ENCODE measurements at places on chromosomes 13 and 19. TPM values are rescaled to one million over a fixed set of nuclear protein-coding genes. Genes with fewer than 3 reads are reported as not detected.

- no peak for DNase-seq
Observed at GRCh38 chr19:47768604-47769003, 9.9 kb upstream of the SELENOW start.

DNA sequence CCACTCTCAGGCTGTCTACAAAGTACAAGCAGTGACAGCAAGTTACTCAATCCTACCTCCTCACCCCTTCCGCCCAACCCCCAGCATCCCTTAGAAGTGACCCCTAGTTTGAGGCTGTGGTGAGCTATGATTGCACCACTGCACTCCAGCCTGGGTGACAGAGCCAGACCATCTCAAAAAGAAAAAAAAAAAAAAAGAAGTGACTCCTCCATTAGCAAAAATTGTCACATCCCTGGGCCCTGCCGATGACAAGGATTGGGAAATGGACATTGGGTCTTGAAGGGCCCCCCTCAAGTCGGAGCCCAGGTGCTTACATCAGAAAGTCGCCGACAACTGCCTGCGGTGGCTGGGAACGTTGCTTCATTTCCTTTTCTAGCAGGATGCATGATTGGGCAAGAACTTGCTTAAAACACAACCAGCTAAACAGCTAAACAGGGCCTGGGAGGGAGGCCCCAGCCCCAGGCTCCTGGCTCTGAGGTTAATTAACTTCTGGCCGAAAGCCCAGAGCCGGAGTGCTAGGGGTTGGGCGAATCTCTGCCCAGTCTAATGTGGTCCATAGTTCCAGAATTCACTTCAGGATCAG is 15.3 kb downstream of the RAB3D start:
- peak; percentile 47 for DNase-seq

GRCh38 chr19:29442094-29442493 is 83.7 kb upstream of the VSTM2B start:
- no peak for DNase-seq

DNA sequence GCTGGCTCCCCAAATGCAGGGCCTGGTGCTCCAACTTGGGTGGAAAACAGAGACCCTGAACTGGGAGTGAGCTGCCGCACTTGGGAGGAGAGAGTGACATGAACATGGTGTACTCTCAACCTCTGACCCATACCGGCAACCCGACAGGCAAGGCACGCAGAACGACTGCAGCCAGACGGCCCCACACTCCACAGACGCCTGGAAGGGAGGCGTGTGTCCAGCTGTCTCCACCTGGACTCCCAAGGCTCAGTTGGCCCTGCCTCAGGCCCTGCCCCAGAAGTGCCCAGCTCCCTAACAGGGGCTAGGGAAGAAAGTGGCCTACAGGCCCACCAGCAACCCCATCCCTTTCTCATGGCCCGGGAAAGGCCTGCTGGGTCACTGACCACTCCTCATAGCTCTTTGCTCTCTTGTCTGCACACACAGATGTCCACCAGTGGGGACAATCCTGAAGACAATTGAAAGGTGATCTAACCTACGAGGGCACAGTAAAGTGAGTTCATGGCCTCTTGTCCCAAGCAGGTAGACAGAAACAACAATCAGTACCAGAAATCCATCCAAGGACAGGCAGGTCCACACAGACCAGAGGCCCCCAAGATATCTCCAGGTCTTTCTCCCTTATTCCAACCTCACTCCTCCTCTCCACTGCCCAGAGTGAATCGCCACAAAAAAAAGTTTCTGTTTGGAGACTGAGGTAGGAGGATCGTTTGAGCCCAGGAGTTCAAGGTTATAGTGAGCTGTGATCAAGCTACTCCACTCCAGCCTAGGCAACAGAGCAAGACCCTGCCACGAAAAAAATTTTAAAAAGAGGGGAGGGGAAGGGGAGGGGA is 28.2 kb downstream of the ELL start:
- no peak for DNase-seq

HSH2D gene
- 15.4 TPM for polyA plus RNA-seq

ANKRD10 gene
- polyA plus RNA-seq, result 172 TPM

SIGLECL1 gene
- not detected for polyA plus RNA-seq

DNA sequence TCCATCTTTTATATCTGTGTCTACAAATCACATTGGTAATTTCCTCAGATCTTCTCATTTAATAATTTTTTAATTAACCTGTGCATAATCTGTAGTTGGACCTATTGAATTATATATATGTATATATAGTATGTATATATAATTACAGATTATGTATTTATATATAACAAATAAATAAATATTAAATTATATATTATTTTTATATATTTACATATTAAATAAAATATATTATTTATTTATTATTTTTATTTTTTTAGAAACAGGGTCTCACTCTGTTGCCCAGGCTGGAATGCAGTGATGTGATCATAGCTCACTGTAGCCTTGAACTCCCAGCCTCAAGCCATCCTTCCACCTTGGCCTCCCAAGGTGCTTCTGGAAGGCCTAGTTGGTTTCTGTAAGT is 197.9 kb downstream of the FGF9 start:
- DNase-seq, result no peak

DNA sequence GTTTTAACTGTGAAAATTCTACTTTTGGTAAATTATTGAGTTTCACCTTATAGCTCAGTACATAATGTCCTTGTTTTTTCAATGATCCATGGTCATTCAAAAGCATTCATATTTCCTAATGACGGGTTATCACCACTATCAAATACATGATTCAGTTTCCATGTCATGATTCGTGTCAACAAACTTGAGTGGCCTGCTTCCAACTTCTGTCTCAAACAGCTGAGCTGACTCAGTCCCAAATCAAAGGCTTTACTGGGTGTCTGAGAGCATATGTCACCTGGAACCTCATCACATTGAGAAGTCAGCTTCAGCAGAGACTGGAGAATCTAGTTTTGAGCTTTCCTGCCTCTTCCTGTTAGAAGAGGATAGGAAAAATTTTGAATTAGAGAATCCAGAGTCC is 40.3 kb upstream of the SGCG start:
- no peak for DNase-seq

GRCh38 chr13:113905942-113906341 is 42.1 kb upstream of the GAS6 start:
- no peak for DNase-seq

DNA sequence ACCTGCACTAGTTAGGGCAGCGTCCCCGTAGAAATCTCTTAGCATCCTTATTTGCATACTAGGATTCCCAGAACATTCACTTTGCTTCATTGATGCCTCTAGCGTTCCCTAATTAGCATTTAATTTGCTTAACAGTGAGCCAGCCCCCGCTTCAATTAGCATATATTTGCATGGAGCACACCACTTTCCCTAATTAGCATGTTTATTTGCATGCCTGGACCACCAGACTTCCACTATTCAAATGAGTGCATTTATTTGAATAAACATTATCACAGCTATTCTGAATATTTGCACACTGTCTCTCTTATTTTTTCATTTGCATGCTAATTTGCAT is 69.6 kb downstream of the RYR1 start:
- no peak for DNase-seq

DACH1 gene
- 25.0 TPM for polyA plus RNA-seq

DNA sequence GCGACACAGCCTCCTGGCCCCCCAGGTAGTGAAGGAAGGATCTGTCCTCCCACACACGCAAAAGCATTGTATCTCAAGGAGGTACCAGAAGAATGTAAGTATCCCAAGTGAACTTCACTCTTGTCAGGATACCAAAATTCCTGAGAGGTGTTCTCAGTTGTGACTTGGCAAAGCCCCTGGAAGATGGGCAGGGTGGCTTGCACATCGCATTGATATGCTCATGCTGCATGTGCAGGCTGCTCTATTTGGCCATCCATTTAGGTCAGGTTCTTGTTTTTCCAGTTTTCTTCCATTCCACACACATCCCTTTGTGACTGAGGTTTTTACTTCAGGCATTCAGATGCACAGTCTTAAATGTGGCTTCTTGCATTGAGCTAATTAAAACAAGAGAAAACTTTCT is 382.8 kb downstream of the FOXO1 start:
- no peak for DNase-seq

COL5A3 gene
- polyA plus RNA-seq, result 5.6 TPM

- DNase-seq, result no peak
Observed at GRCh38 chr13:44063467-44063866, 183.8 kb downstream of the LACC1 start.

GNG7 gene
- 2.2 TPM for polyA plus RNA-seq

GRCh38 chr19:45643024-45643926 is 4.1 kb upstream of the EML2 start:
- peak; percentile 69 for DNase-seq

GRCh38 chr13:93951108-93951507 is 528.4 kb downstream of the DCT start:
- DNase-seq, result no peak

DNA sequence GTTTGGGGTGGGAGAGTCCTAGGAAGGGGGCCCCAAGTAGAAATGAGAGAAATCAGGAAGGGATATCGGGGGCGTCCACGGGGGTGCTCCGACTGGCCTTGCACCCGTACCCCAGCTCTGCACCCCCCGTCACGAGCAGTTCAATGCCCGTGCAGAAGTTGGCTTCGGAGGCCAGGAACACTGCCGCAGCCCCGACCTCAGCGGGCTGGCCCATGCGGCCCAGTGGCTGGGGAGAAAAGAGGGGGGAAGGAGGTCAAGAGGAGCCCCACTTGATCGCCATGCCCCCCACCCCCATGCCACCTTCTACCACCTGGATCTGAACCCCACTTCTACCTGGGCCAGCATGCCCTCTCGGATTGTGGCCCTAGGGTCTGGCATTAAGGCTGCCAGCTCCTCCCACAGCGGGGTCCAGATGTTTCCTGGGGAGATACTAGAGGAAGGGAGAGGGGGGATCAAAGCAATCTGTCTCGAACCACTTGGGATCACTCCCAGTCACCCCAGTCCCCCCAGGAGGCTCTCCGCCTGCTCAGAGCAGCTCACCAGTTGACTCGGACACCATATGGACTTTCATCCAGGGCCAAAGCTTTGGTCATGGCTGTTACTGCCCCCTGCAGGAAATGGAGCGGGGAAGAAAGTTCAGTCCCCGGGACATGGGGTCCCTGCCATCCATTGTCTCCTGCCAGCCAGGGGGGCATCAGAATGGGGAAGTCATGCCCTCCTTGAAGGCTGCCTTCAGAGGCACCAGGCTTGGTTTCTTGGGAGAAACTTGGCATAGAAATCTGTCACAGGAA is 2.5 kb upstream of the BCAT2 start:
- DNase-seq, result no peak

DNA sequence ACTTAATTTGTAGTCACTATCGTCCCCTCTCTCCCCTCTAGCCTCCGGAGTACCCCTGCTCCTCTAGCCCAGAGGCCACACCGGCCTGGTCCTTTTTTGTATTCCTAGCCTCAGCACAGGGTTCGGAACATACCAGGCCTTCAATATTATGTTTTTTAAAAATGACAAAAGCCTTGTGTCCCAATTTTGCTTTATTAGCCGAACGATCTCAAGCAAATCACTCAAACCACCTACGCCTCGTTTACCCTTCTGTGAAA is 463 bp upstream of the POMP start:
- DNase-seq, result no peak

GRCh38 chr19:48804496-48804895 is 6.3 kb downstream of the BCAT2 start:
- DNase-seq, result no peak

DNM2 gene
- polyA plus RNA-seq, result 131 TPM

KCNK6 gene
- polyA plus RNA-seq, result 4.7 TPM

SPTBN4 gene
- polyA plus RNA-seq, result 3.4 TPM

DNA sequence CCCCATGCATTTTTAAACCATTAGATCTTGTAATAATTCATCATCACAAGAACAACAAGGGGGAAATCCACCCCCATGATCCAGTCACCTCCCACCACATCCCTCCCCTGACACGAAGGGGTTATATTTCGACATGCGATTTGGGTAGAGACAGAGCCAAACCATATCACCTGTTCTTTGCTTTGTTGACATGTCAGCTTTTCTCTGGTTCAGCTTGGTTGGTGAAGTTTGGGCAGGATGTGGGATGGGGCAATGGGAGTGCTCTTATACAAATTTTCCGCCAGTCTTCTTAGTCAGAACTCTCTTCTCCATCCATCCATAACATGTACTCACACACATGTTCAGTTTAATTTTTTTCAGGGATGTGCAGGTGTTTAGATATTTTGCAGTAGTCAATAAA is 12.9 kb downstream of the TPP2 start:
- no peak for DNase-seq

DNA sequence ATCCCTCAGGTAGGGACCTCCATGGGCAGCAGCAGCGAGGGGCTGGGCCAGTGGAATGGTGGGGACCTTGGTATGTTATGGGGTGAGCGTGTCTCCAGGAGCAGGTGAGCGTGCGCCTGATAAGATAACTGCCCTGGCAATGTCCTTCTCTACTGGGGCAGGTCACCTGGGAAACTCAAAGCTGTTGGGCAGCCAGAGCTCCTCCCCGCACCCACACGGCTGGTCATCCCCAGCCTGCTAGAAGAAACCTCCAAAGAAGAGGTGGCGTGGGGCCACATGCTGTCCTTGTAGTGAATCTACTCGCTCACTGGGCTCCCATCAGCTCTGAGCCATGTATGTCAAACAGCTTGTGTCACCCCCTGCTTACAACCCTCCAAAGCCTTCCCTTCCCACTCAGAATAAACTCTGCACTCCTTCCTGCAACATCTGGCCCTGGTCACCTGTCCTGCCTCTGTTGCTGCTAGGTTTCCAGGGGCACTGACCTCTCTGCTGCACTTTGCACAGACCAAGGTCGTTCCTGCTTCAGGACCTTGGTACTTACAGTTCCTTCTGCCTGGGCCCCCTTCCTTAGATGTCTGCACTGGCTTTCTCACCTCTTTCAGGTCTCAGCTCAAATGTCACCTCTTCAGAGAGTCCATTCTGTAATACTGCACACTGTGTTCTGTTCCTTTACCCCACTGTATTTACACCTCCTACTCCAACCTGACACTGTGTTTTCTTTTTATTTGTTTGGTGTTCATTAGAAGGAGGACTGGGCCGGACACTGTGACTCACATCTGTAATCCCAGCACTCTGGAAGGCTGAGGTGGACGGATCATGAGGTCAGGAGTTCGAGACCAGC is 1.8 kb upstream of the ATP4A start:
- DNase-seq, result no peak

PSG3 gene
- not detected for polyA plus RNA-seq

CGB5 gene
- not detected for polyA plus RNA-seq

KLF1 gene
- polyA plus RNA-seq, result 0.79 TPM

GRCh38 chr13:33349986-33350826 is 64.7 kb upstream of the STARD13 start:
- DNase-seq, result peak; percentile 76

DNA sequence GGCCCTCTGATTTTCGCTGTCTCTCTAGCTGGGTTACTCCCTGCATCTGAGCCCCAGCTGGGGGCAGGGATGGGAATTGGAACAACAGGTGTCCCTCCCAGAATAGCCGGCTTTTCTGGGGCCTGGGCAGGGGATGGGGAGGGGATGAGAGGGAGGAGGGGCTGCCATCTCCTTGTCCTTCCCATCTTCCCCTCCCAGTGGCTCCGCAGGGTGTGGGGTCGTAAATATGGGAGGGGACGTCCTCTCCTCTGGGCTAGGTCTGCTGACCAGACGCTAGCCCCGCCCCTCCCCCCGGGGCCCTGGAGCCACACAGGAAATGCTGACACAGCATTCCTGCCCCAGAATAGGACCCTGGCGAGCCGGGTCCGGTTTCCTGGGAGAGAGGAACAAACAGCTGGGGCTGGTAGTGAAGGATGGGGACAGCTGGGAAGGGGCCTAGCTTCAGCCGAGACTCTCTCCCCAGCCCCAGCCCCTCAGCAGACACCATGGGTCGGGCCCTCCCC is 1.1 kb downstream of the RYR1 start:
- DNase-seq, result no peak

Measured in large intestine (tissue), 12 donors.